HEK293T (cell line): ENCODE measurements at places on chromosomes 12 and 14.

- no peak for DNase-seq
Measured at GRCh38 chr12:130431176-130431575, 93.5 kb downstream of the PIWIL1 start.

DNA sequence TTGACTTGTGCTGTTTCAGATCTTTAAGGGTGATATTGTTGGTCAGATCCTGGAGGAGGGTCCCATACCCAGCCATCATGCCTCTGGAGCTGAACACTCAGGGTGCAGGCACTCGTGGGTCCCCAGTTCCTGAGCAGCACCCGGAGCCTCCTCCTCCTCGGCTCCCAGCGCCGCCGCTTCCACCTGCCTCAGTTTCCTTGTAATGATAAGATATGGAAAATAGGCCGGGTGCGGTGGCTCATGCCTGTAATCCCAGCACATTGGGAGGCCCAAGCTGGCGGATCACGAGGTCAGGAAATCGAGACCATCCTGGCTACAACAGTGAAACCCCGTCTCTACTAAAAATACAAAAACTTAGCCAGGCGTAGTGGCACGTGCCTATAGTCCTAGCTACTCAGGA, 20.2 kb upstream of the AEBP2 start:
- DNase-seq = no peak

- no peak for DNase-seq
Measured at GRCh38 chr12:3531496-3531895, 40.5 kb downstream of the PRMT8 start.

DNA sequence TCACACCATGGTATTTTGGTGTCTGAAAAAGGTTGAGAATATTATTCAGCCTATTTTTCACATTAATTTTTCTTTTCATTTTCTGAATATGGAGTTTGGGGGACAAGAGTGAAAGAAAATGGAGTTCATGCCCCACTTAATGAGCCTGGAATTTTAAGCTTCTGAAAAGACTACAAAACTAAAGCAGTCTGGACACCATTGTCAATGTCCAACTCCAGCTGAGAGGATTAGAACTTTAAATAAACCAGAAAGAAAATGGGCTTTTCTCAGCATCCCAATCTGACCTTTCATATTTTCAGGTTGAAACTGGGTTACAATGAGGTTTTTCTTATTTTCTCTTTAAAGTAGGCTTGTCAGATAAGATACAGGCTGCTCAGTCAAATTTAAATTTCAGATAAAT, 207.7 kb downstream of the SLC6A15 start:
- DNase-seq = no peak

- DNase-seq = no peak
Measured at GRCh38 chr12:12201274-12201758, 65.5 kb downstream of the LRP6 start.

DNA sequence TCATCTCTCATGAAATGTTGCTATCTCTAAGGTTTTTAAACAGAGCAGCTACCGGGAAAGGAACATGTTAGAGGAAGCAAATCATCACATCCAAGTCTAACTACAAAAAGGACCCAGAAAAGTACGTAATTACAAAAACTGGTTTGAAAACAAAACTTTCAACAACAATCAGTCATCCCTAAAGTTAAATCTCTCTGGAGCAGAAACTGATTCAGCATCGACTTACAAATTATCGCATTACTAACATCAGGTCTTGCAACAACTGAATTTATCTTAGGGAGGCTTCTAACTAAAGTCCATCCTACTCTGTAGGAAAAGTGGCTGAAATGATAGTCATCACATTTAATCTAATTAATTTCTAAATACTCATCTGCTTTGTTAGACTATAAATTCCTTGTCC, 137.0 kb downstream of the MED13L start:
- no peak for DNase-seq

DNA sequence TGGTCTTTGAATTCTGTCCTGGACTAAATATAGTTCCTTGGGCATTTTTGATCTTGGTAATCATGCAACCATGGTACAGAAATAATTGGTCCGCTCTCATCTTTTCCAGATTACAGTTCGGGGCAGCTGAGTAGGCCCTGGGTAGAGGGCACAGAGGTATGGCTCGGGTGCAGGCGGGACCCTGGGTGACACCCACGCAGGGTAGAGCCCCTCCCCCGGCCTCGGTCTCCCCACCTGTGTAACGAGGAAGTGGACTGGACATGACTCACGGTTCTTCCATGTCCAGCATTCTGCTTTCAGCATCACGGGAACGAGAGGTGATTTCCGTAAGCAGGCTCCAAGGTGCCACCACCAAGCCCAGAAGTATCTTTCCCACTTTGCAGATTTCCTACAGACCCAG, 91.0 kb upstream of the DIO3 start:
- DNase-seq = no peak
